ENCODE measurements at places on chromosomes 2 and 18.
A peak's percentile ranks its signal among the peaks of the same experiment; 100 is the strongest.

GRCh38 chr2:109663721-109664120, 49.6 kb downstream of the SOWAHC start:
- DNase-seq, result no peak
- H3K4me1 ChIP-seq, result no peaks in the 10 kb centered on the region
- peaks cover 2% of the 10 kb centered on the region for H3K27me3 ChIP-seq

DNA sequence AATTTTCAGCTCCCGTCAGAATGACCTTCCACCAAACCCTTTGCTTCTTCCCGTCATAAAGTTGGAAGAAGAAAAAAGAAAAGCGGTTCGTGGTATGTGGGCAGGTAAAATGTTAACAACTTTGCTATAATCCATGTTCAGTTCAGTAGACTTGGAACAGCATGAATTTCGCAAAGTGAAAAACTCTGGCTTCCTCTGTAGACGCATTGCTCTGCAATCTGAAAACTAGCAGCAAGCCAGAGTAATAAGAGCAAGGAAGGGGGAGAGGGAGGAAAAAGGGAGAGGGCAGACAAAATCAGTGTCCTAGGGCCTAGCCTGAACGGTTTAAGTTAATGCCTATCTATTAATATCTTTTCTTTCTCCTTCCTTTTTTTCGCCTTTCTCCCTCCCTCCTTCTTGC, 26.7 kb upstream of the CHRNA1 start:
- H3K4me1 ChIP-seq, result no peaks in the 10 kb centered on the region
- H3K27ac ChIP-seq, result no peak overlapping the region
- DNase-seq, result no peak

GRCh38 chr18:3493501-3494244, 43.7 kb downstream of the TGIF1 start:
- H3K36me3 ChIP-seq, result no peaks in the 10 kb centered on the region
- H3K4me1 ChIP-seq, result peaks cover 17% of the 10 kb centered on the region
- H3K27ac ChIP-seq, result no peak overlapping the region
- no peak for DNase-seq
- no peak overlapping the region for H3K4me3 ChIP-seq
- peaks cover 10% of the 10 kb centered on the region for H3K27me3 ChIP-seq

DNA sequence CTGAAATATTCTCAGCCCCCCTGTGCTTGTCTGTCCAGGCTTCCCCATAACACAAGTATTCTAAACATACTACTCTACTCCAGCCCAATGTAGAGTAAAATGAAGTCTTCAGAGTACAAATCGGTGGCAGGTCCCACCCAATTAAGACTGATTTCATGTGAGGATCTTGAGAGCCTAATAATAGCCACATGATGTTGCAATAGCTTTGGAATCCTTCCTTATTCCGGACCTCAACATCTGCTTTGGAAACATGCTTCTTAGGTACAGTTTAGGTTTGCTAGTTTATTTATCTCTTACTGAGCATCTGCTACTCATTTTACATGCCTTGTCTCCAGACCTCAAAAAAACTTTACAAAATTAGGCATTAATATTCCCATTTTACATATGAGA, 207.3 kb upstream of the RAB6C start:
- H3K4me3 ChIP-seq, result no peak overlapping the region
- DNase-seq, result no peak
- no peak overlapping the region for H3K27ac ChIP-seq
- no peaks in the 10 kb centered on the region for H3K36me3 ChIP-seq

GRCh38 chr2:110113961-110114591, 1.5 kb downstream of the MALL start:
- no peak overlapping the region for H3K4me3 ChIP-seq
- no peaks in the 10 kb centered on the region for H3K4me1 ChIP-seq
- H3K27me3 ChIP-seq, result peaks cover 17% of the 10 kb centered on the region
- H3K27ac ChIP-seq, result no peak overlapping the region

DNA sequence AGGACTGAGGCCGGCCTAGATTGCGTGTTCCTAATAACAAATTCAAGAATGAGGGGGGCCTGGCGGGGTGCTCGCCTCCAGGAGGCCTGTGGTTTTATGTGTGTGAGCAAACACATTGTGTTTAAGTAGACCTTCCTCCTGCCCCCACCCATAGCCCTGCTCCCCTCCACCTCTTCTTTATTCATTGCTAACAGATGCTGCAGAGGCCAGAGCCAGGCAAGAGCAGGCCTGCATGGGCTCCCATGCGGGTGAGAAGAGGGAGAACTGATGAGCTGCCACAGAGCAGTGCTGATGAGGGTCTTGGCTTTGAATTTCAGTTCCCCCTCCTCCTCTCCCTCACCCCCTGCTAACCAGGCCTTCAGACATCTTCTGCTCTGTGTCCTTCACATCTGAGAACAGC, 154.6 kb downstream of the OSR1 start:
- no peaks in the 10 kb centered on the region for H3K4me1 ChIP-seq
- DNase-seq, result no peak
- no peak overlapping the region for H3K27ac ChIP-seq
- no peak overlapping the region for H3K4me3 ChIP-seq
- H3K27me3 ChIP-seq, result no peaks in the 10 kb centered on the region

GRCh38 chr2:182142062-182142461, 156.4 kb downstream of the PPP1R1C start:
- no peak for DNase-seq
- no peaks in the 10 kb centered on the region for H3K4me1 ChIP-seq
- no peak overlapping the region for H3K4me3 ChIP-seq
- no peaks in the 10 kb centered on the region for H3K36me3 ChIP-seq

DNA sequence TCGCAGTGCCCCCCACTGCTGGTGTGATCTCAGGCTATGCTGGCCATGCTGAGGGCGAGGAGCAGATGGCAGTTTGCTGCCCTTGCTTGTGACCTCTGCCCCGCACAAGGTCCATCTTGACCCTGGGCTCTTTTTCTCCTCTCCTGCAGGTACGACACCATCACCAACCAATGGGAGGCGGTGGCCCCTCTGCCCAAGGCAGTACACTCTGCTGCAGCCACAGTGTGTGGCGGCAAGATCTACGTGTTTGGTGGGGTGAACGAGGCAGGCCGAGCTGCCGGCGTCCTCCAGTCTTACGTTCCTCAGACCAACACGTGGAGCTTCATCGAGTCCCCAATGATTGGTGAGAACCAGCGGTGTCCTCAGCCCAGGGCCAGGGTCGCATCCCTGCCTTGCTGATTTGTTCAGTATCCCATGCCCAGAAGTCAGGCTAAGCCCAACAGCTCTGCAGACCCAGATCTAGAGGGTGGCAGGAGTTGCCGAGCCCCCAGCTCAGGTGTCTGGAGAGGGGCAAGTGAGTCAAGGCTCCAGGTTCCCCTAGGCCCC, 223.8 kb downstream of the ATAD2B start:
- H3K27ac ChIP-seq, result no peak overlapping the region
- H3K27me3 ChIP-seq, result peaks cover 10% of the 10 kb centered on the region
- peaks cover 13% of the 10 kb centered on the region for H3K4me1 ChIP-seq
- no peak overlapping the region for H3K4me3 ChIP-seq

DNA sequence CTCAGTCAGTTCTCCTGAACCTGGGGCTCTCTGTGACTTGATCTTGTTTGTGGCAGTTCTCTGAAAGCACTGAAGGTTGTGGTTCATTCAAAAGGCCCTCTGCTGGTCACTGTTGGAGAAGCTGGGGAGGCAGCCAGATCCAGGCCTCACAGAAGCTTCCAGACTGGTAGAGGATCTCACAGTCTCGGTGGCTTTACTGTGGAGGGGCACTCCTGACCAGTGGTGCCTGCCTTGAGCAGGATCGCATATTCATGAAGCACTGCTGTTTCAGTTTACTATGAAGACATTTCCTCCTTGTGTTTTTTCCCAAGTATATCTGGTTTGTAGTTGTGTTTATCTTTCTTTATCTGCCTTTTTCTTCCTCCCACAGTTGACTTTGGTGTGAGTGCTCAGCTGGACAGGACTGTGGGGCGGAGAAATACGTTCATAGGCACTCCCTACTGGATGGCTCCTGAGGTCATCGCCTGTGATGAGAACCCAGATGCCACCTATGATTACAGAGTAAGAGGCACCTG, 133.9 kb downstream of the MAP4K4 start:
- peaks cover 37% of the 10 kb centered on the region for H3K36me3 ChIP-seq
- H3K4me1 ChIP-seq, result peaks cover 53% of the 10 kb centered on the region
- peaks cover 7% of the 10 kb centered on the region for H3K27me3 ChIP-seq
- DNase-seq, result peak; percentile 42
- no peak overlapping the region for H3K4me3 ChIP-seq
- no peak overlapping the region for H3K27ac ChIP-seq

- no peak overlapping the region for H3K27ac ChIP-seq
- no peaks in the 10 kb centered on the region for H3K4me1 ChIP-seq
- no peak overlapping the region for H3K4me3 ChIP-seq
- no peak for DNase-seq
- peaks cover 7% of the 10 kb centered on the region for H3K27me3 ChIP-seq
Observed at GRCh38 chr2:37868866-37869265, 56.2 kb upstream of the RMDN2 start.

DNA sequence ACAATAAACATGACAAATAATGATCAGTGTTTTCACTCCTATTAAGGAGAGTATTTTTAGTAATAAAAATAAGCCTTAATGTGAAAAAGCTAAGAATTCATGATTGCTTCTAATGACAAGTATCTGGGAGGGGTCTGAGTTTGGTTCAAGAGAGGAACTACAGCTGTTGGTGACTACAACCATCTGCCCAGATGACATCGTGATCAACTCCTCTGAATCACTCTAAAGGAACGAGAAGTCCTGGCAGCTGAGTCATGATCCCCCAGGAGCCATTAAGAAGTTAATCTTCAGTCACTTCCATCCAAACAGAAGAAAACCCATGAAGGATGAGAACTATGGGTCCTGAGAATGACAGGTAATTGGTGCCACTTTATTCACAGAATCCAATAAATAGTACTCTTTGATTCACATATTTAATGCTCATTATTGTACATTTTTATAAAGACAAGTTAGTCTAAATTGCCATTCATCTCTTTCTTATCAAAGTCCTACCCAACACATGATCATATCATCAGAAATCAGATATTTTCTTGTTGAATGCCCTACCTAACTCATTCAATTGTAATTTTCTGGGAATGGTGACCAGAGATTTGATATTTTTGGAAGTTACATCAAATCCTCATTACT, 6.8 kb downstream of the TFPI start:
- H3K4me1 ChIP-seq, result no peaks in the 10 kb centered on the region
- no peaks in the 10 kb centered on the region for H3K27me3 ChIP-seq
- DNase-seq, result no peak
- H3K36me3 ChIP-seq, result no peaks in the 10 kb centered on the region

- peak overlapping the region; percentile 80 for H3K27ac ChIP-seq
- H3K36me3 ChIP-seq, result no peaks in the 10 kb centered on the region
- peak overlapping the region; percentile 42 for H3K4me3 ChIP-seq
- no peaks in the 10 kb centered on the region for H3K27me3 ChIP-seq
- peak; percentile 14 for DNase-seq
Observed at GRCh38 chr2:212911011-212911410, 240.4 kb downstream of the IKZF2 start.
